ENCODE measurements at places on chromosomes 5 and 9.

DNA sequence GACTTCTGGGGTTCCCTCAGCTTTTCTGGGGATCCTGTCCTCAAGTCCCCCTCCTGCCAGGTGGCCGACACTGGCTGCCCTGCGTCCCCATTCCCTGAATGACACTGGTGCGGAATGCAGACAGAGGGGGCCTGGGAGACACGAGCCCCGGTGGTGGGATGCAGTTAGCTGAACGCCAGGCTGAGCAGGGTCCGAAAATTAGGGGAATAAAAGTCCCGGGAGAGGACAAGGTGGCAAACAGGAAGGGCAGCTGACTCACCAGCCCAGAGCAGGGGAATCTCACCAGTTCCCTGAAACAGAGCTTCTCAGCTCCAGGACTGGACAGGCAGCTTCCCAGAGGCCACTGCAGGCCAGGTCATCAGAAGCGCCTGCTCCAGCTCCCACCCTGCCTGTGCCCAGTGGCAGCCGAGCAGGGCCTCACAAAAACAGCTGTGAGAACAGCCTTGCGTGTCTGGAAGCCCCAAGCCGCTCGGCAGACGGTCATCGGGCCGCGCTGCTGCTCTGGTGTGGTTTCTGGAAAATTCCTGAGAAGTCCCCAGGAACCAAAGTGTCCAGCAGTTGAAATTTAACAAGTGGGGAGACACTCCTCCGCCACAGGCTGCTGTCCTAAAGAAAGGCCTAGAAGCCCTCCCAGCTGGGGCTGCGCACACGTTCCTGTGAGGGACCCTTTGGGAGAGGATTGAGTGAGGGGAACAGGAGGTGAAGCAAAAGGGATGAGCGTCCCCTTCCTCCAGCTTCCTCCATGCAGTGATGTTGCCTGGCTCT is 47.6 kb upstream of the EXOC3 start:
- DNase-seq = no peak

GRCh38 chr5:149581192-149581861 is at the start of gene ARHGEF37:
Gene ARHGEF37, plus strand, starts transcription at chr5:149581498. Its CDS starts 16,272 bp downstream, at chr5:149597770.
- DNase-seq = peak; percentile 32

- DNase-seq = peak; percentile 86
Measured at GRCh38 chr5:134004626-134005416, at the start of gene VDAC1. Gene VDAC1, minus strand, starts transcription at chr5:134004975. Its CDS starts 11,963 bp downstream, at chr5:133993012.

DNA sequence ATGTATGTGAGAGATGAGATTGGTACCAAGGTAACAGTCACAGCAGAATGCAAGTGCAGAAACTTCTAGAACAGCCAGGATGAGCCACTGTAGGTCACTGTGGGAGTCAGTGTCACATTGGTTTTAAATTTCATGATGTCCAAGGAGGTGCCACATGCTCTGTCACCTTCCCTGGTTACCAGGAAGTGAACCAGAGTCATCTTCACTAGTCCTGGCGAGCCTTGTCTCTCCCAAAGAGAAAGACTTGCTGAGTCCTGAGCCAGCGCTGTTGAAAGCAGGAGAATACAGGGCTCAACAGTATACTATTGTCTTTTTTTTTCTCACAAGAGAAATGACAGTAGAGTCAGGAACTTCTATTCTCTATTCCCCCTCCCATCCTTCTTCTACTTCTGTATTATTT is 615.5 kb downstream of the RAB3C start:
- no peak for DNase-seq

- DNase-seq = no peak
Measured at GRCh38 chr5:128334010-128334716, 203.9 kb downstream of the FBN2 start.

DNA sequence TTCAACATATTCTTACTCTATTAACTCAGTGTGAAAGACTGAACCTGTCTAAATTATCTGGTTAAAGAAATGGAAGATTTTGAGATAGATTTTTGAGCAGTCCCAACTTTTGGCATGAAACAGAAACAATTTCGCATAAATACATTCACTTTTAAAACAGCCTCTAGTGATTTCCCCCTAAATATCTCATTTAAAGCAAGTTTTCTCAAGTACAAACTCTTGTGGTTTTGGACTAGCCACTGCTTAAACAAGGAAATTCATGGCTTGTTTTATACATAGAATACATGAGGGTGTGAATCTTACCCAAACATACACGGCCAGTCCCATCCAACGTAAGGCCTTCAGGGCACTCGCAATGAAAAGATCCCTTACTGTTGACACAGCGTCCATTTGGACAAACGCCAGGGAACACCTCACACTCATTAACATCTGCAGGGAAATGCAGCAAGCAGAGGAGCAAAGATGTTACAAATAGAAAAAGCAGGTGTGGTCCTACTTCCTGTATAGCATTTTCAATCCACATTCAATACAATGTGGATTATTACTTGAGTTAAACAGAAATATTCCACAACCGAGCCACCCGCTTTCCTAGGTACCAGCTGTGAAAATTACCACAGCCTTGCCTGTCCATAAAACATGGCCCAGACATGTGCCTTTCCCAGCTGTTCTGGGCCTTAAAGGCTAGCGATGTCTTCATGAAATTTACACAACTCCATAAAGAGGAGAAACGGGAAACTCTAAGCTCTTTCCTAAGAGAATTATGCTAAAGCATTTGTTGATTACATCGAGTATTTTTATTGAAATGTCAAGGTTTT is 188.8 kb downstream of the FBN2 start:
- no peak for DNase-seq

- DNase-seq = peak; percentile 21
Measured at GRCh38 chr5:171606414-171607024, 179.1 kb upstream of the SMIM23 start.

GRCh38 chr9:131981116-131981776 is 98.4 kb downstream of the MED27 start:
- no peak for DNase-seq

- no peak for DNase-seq
Measured at GRCh38 chr5:68271124-68271523, 55.6 kb downstream of the PIK3R1 start.

DNA sequence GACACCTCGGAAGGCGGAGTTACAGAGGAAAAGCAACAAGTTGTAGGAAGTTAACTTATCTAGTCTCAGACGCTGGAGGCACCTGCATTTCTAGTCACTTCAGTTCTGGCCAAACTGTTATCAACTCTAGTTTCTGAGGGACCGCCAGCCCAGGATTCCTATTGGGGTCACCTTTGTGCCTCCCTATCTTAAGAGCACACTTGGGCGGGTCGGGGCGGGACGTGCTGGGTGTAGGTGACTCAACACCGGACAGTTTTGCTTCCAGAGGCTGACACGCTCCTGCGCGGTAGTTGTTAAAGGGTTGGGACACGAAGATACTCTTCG is 679 bp upstream of the KDM4C start:
- DNase-seq = peak; percentile 87

GRCh38 chr5:92653730-92654461 is 927.1 kb downstream of the NR2F1-AS1 start:
- no peak for DNase-seq

DNA sequence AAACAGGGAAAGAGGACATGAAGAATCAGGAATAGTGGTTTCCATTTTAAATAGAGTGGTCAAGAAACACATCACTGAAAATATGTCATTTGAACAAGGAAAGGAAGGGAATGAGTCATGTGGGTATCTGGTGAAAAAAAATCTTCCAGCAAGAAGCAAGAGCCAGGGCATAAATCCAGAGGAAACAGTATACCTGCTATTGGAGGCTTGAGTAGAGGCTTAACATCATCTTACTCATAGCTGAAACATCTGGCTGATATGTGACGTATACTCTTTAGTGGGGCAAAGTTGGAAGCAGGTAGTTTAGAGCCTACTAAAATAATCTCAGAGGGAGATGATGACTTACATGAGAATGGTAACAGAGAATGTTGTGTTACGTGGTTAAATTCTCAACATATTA is 517.2 kb downstream of the CAAP1 start:
- DNase-seq = no peak

DNA sequence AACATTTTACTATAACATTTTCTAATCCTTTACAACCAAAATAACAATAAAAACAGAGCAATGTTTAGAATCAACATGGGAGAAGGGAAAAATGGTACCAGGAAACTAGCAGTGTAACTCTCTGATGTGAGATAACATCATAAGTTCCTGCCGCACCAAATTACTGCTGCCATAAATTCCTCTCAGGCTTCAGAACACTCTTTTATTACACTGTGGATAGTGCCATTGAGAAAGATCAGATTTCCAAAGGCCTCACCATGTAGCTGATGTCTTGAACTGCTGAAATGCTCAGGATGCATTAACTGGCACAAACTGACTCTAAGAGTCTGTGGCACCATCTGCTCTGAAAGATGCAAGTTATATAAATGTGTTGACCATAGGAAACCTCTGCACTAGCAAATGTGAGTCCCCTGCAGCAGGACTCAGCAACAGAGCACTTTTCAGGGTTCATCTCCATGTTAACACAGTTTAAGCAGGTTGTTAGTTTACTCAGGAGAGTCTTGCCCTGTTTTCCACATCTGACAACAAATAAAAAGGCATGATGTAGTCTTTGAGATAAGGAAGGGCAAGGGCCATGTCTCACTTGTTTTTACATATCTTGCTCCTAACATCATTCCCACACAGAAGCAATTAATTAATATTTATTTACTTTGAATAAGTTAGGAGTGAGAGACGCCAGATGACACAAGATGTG is 218.1 kb downstream of the CETN3 start:
- DNase-seq = no peak

GRCh38 chr5:58786035-58786434 is 203.2 kb downstream of the RAB3C start:
- no peak for DNase-seq

- no peak for DNase-seq
Measured at GRCh38 chr9:114288193-114289091, 34.5 kb upstream of the ORM1 start.

DNA sequence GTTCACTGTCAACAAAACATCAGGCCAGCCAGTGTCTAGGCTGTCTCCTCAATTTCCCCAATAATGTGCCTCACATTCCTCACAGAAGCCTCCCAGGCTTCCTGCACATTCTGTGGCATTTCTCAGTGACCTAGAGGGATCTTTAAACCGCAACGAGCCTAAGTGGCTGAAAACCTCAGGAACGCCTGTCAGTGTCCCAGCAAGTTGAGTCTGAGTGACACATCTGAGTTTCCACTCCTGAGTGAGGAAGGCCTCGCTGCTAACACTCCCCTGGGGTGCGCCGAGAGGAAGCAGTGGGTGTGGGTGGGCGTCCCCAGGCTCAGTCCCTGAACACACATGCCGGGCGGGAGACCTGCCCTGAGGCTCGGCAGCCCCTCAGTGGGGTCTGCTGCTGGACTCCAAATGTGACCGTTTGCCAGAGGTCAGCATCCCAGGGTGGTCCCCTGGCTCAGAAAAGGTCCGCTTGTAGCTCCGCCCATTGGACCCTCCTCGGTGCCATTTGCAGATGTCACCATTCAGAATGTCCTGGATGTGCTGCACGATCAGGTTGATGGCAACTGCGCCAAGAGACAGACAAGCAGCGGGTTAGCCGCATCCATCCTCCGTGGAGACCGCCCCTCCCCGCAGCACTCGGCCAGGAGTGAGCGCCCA is 6.3 kb downstream of the UCK1 start:
- no peak for DNase-seq

DNA sequence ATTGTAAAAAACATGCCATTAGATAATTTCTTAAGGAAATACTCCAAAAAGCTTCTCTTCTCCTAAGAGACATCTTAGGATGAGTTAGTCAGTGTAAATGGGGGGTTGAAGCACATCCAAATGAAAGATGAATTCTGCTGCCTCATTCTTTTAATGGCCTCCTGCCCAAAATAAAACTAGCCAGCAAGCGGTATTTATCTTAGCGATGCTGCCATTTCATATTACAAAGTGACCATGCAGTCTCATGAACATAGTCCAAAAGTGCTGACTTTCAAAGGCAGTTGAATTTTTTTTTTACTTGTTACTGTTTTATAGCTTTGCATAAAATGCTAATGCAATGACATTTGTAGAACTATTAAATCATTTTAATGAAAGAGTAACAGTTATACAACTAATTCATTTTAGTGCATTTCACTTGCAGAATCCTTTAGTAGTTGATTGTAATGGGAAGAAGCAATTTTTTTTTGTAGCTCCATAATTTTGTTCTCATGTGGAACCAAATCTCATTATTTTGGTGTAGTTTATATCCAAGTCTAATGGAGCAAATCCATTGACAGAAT is 151.5 kb downstream of the CAVIN4 start:
- DNase-seq = no peak

GRCh38 chr5:156271569-156271968 is 55.4 kb upstream of the SGCD start:
- no peak for DNase-seq

DNA sequence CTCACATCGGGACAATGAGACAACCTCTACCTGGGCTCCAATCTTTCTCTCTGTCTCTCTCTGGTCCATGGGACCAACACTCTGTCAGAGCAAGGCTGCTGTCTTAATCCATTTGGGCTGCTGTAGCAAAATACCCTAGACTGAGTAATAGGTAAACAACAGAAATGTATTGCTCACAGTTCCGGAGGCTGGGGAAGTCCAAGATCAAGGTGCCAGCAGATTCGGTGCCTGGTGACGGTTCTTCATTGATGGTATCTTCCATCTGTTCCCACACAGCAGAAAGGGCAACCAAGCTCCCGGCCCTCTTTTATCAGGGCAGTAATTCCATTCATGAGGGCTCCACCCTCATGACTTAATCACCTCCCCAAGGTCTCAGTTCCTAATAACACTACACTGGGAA is 61.3 kb upstream of the SPOCK1 start:
- no peak for DNase-seq

GRCh38 chr9:121271368-121272341 is 3.7 kb downstream of the GSN start:
- DNase-seq = no peak

DNA sequence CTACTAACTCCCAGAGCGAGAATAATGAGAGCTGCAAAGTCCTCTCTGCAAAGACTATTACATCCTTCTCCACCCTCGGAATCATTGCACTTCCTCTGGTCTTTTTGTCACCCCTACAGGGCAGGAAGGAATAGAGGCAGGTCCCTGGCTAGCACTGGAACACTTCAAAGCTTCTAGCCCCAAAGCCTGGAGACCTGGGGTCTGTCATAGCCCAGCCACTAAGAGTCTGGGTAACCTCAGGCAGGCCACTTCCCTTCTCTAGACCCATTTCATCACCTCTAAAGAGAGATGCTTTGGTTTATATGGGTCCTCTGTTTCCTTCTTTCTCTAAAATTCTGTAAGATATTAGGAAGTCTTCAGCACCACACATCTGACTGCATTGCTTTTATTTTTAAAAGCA is 6.7 kb downstream of the ADRB2 start:
- DNase-seq = no peak

GRCh38 chr5:123427281-123427680 is 4.1 kb upstream of the CEP120 start:
- no peak for DNase-seq

DNA sequence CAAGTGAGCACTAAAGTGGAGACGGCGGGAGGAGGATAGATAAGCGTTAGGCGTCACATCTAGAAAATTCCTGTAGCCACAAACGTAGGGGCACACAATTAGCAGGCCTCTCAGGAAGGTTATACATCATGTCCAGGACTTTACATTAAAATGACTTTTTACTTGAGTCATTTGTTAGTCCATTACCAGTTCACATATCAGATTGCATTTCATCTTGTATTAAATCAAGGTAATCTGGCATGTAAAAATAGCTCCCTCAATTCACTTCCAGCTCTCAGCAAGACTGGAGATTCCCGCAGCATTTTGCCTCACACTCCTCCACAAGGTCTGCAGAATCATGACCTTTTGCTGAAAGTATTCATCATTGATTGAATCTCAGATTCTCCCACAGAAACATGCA is 118.8 kb downstream of the PRDM6 start:
- DNase-seq = no peak

Measured in CD4-positive, alpha-beta T cell treated with Interleukin-17A for 1 hour (primary cell).